ENCODE measurements at places on chromosomes 4 and X. TPM values are rescaled to one million over a fixed set of nuclear protein-coding genes. Genes with fewer than 3 reads are reported as not detected.

PSAPL1 gene
- total RNA-seq: not detected

SULT1E1 gene
- not detected for total RNA-seq

CPLX1 gene
- total RNA-seq: 6.7 TPM

PRPS1 gene
- 152 TPM for total RNA-seq

CFP gene
- 0.59 TPM for total RNA-seq

NPY1R gene
- total RNA-seq: not detected

SUPT20HL1 gene
- not detected for total RNA-seq

SMIM10L2A gene
- 0.36 TPM for total RNA-seq

ITIH6 gene
- not detected for total RNA-seq
